ENCODE measurements at places on chromosomes 12 and 14.
A peak's percentile ranks its signal among the peaks of the same experiment; 100 is the strongest.

GRCh38 chr12:124939421-124940142 lies 25.1 kb upstream of the UBC start:
- DNase-seq = peak; percentile 72

- no peak for DNase-seq
These were observed 41.7 kb upstream of the RIN3 start for GRCh38 chr14:92471919-92472318.

DNA sequence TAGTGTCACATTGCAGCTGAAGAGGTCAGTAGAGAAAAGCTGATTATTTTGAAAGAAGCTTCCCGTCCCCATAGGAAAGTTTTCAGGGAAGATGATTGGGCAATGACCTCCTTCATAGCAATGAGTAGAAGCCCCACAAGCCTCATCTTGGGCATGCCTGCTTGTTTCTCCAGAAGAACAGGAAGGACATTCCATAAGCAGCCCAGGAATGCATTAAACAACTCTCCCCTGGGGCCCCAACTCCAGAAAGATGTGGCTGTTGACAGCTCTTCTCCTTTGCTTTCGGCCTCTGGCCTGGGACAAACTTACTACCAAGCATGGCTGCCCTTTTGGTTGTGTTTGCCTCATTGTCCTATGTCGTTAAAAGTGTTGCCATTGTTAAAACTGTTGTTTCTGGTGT lies 5.7 kb upstream of the VDR start:
- no peak for DNase-seq

DNA sequence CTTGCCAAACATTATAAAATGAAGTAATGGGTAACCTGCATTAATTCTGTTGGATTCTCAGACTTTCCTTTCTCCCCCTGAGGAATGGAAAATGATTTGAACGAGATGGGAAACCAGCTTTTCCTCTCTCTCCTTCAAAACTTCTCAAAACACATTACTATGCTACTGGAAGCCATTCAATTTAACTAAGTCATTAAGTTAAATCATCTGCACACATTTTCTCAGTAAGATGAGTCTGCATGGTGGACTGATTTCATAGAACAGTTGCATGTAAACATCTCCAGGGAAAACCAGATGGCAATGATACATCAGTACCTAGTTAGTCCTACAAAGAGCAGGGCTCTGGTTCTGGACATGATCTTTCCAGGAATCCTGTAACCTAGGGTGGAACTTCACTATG lies 59.9 kb downstream of the BMP4 start:
- DNase-seq = no peak

GRCh38 chr12:6871052-6871957 lies 1.8 kb downstream of the SPSB2 start:
- DNase-seq = peak; percentile 33

DNA sequence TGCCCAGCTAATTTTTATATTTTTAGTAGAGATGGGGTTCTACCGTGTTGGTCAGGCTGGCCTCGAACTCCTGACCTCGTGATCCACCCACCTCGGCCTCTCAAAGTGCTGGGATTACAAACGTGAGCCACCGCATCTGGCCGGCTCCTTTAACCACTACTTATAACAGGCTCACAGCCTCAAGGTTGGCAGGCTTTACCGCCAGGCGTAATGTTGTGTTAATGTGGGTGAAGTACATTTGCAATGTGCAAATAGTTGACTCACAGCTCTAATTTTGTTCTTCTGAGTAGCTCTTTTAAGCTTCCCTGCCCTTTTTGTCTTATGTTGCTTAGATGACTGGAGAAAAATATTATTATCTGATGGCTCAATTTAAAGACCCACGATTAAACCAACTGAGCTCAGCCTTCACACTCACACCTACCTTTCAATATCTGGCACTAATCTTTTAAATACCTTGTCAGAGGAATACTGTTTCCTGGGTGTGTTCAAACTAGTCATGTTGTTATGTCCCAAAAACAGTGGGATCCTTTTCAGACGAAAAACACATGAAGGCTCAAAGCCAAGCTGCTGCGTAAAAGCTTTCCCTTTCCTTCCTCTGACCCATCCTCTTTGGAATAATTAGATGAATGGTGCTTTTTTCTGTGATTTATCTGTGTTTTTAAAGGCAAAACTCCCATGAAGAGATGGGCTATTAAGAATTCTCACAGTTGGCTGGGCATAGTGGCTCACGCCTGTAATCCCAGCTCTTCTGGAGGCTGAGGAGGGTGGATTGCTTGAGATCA lies 57.2 kb upstream of the USP44 start:
- DNase-seq = no peak

- DNase-seq = no peak
These were observed 67.1 kb downstream of the GPR137C start for GRCh38 chr14:52619687-52620086.
